ENCODE measurements at places on chromosomes 2 and 18. TPM values are rescaled to one million over a fixed set of nuclear protein-coding genes. Genes with fewer than 3 reads are reported as not detected.

Gene SCN7A
- not detected for polyA plus RNA-seq

Gene CD302
- polyA plus RNA-seq = 9.9 TPM

Gene LOXHD1
- polyA plus RNA-seq = not detected

GRCh38 chr2:47833516-47833968 is 50.6 kb downstream of the MSH6 start:
- no peak for DNase-seq

DNA sequence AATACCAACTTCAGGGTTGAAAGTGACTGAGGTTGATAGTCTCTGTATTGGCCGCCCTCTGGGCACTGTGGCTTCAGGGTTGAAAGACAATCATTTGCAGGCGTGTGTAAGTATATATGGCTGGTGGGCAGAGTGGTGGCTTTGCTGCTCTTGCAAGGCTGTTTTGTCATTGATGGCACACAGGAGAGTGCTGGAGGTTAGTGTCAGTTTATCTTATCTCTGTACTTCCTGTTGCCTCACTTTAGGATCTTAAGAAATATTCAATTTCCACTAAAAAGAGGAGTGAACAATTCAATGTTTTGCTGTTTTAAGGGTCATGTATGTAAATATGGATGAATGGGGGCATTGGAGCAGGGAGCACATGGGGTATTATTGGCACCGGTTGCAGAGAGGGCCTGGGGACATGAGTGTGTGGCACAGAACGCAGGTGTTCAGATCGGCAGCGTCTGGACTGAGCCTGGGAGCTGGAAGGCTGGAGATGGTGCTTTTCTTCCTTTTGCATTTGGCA is 51.5 kb downstream of the NCK2 start:
- DNase-seq = no peak

GRCh38 chr18:72539901-72540300 is 4.2 kb downstream of the CBLN2 start:
- no peak for DNase-seq

Data from GM23248 (cell line).